SW480 (cell line): ENCODE measurements at places on chromosomes 7 and 10.

- DNase-seq: no peak
Observed at GRCh38 chr10:46069771-46070463, 23.8 kb upstream of the MSMB start.

DNA sequence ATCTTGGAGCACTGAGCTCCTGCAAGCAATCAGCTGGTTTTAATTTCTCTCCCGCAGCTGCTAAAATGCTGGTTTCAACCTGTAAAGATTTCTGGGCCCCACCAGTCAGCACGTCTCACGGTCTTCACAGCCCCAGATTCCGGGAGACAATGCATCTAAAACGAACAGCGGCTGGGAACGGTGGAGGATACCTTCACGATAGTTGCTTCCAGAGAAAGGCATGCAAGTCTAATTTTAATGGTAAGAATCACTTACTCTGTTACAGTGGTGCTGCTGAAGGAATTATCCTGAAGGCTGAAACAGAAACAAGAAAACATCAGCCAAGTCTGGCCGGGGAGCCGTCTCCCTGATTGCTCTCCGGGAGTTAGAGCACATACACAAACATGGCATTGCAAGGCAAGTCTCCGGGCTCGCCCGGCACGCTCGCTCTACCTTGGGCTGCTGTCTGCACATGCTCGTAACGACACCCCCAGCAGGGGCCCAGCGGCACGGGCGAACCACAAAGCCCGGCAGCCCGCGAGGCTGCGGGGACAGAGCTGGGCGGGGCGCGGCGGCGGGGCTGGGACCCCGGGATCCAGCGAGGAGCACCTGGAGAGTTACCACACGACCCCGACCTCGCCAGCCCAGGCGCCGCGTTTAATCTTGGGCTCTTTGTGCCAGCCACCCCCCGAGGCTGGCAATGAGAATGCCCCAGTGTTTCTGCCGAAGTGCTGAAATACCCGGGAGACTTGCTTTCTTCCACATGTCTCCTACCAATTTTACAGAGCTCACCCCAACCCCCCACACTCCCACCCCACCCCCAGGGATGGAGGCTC, at the start of gene FAM13C:
Gene FAM13C, minus strand, starts transcription at position 406 of the 815 bp plus-strand sequence. Its CDS starts 89 bp downstream, at position 317.
- DNase-seq: peak; percentile 77

GRCh38 chr10:12382956-12383531, 33.7 kb downstream of the CAMK1D start:
- no peak for DNase-seq

DNA sequence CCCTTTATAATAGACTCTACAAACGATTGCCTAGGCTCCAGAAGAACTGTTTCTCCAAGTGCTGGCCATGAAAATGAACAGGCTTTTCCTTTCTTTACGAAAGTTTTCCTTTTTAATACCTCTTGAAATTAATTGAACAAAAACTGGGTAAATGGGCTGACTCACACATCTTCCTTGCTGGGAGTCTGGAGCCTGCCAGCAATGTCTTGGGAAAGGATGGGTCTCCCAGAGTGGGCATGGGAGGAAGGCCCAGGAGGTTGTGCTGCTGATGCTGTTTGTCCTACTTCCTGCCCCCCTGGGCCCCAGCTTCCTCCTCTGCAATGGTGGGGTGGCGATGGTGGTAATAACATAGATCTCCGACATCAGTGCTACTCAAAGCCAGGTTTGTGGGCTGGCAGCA, 174.1 kb downstream of the RPS24 start:
- no peak for DNase-seq

- DNase-seq: peak; percentile 93
Observed at GRCh38 chr10:17062955-17063484, 66.6 kb downstream of the CUBN start.
